ENCODE measurements at places on chromosomes 1 and 21. TPM values are rescaled to one million over a fixed set of nuclear protein-coding genes. Genes with fewer than 3 reads are reported as not detected.

CDC42SE1 gene
- total RNA-seq = 93.2 TPM

OR2AJ1 gene
- total RNA-seq = not detected

TSPAN2 gene
- total RNA-seq = 0.87 TPM

HTR6 gene
- total RNA-seq = not detected

DVL1 gene
- total RNA-seq = 88.6 TPM

PLEKHA6 gene
- 9.0 TPM for total RNA-seq

GNAT2 gene
- total RNA-seq = 0.95 TPM

SPRR3 gene
- total RNA-seq = not detected

PRDM16 gene
- not detected for total RNA-seq

KLHDC7A gene
- total RNA-seq = not detected

SLC30A2 gene
- 1.1 TPM for total RNA-seq

FOXO6 gene
- 0.72 TPM for total RNA-seq

ENSA gene
- total RNA-seq = 152 TPM

TINAGL1 gene
- total RNA-seq = 141 TPM

EPHX1 gene
- total RNA-seq = 1,400 TPM

ORC1 gene
- total RNA-seq = 0.68 TPM

ACTL8 gene
- not detected for total RNA-seq

SAMD13 gene
- 6.4 TPM for total RNA-seq

RPE65 gene
- total RNA-seq = not detected

KCNJ15 gene
- total RNA-seq = 2.8 TPM

MYBPH gene
- not detected for total RNA-seq

ST6GALNAC3 gene
- total RNA-seq = 3.3 TPM

PPP2R5A gene
- 16.2 TPM for total RNA-seq

GJA5 gene
- 3.4 TPM for total RNA-seq

SYT14 gene
- 2.9 TPM for total RNA-seq

MPC2 gene
- 157 TPM for total RNA-seq

ROR1 gene
- 3.7 TPM for total RNA-seq

PROK1 gene
- 7.7 TPM for total RNA-seq

PYHIN1 gene
- total RNA-seq = 0.50 TPM

MCOLN3 gene
- total RNA-seq = 12.6 TPM

Measured in adrenal gland (tissue), 19 donors.